ENCODE measurements at places on chromosomes 1 and 21.

DNA sequence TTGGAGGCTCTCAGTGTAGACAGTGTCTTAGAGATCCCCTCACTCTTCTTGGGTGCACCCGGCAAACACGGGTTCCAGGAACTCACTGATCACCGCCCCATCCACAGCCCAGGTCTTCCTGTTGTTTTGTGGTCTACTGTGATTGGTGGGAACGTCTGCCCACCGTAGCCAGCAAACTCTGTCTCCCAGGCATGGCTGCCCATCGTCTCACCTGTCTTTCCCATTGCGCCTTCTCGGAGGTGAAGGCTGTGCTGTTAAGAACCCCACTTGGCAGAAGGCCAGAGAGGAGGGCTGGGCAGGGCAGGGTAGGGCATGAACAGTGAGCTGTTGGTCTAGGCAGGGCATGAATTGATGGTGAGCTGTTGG lies 14.1 kb upstream of the KCNA2 start:
- DNase-seq: no peak

DNA sequence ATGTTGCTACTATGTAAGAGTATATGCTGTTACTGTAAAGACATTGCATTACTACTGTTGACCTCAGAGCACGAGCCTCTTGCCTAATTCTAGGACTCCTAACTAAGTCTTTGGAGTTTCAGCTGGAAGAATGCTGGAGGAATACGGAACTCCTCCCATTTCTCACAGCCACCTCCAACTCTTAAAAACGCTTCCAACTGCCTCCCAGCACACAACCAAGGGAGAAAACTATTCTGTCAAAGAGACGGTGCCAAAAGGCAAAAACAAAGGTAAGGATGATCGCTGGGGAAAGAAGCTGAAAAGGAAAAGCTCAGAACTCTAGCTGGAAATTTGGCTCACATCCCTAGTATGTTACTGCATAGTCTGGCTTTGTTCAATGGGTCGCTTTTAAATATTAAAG lies at the start of gene FMO2:
TSS of gene FMO2 (plus strand) at position 210 of the 400 bp plus-strand sequence. CDS start 414 bp downstream, outside the sequence.
- DNase-seq: no peak

- no peak for DNase-seq
Observed at GRCh38 chr21:42883921-42884320, 4.6 kb upstream of the WDR4 start.

DNA sequence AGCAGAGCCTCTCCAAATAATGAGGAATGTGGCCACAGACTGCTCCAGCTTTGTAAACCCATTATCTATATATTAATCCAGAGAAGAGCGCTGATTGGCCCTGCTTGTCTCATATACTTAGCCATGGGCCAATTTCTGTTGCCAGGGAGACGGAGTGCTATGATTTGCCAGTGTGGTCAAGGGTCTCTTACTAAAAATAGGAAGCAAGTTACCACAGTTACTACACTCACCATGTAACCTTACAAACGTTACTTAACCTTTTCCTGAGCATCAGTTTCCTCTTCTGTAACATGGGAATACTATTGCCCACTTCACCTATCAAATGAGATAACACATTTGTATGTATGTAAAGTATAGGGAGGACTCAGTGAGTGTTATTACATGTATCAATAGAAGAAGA lies 7.7 kb upstream of the S100A2 start:
- no peak for DNase-seq

GRCh38 chr1:161483361-161483760 lies 21.9 kb upstream of the FCGR2A start:
- no peak for DNase-seq

GRCh38 chr21:34795548-34796180 lies 126.9 kb downstream of the CLIC6 start:
- DNase-seq: peak; percentile 46

DNA sequence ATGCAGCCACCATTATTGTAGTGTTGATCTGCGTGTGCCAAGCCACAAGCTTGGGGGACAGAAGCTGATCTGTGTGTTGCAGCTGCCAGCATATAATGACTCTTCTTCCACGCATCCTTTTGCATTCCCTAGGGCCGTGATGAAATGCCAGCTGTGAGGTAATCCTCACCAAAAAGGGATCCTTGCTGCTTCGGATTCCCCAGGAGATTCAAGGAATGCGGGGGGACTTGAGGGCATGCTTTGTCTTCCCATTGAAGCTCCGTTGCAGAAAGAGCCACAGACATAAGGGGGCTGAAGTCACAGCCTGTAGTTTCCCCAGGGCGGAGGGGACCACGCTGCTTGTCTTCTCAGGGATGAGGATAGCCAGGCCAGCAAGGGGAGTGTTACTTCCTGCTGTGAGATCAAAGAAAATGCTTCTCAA lies 281.6 kb upstream of the FMN2 start:
- DNase-seq: peak; percentile 88

DNA sequence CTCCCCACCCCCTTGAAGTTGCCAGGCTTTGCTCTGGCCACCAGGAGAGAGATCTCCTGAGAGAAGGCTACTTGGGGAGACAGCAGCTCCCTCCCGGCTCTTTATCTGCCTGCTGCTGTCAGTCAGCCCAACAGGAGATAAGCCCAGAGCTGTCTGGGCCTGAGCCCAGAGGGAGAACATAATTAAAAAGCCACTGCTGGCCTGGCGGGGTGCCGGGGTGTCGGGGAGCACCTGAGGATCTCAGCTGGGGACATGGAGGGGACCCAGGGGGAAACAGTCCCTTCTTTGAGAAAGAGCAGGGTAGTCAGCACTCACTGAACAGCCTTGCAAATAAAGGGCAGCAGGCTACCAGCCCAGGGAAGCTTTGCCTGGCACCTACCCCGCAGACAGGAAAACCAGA lies 17.9 kb downstream of the VWA5B1 start:
- DNase-seq: no peak

DNA sequence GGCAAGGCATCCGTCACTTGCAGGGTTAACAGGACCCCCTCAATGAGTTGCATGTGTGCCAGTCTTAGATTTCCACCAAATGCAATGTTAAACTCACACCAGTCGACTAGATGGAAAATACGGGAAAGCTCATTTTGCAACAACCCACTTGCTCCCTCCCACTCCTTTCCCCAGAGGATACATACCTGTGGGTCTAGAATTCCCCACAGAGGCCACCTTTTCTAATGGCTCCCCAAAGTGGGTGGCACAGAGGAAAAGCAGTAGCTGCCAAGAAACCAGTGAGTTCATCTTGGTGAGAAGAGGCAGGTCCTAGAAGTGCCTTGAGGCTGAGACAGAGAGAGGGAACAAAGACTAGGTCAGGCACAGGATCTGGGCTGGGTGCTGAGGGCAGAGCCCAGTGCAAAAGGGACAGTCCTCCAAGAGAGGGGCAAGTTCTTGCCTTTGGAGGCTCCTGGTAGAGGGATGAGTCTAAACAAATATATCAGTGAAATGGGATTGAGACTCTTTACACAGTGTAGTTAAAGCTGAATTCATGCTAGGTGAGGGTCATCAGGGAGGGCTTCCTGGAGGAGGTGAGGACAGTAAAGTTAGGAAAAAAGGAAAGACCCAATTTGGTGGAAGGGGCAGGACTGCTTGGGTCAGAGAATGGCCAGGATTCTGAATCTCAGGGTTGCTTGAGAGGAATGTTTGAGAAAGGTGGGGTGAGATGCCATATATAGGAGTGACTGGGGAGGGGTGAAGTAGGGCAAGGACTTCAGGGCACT lies 3.5 kb downstream of the KISS1 start:
- DNase-seq: no peak

GRCh38 chr1:78620666-78621065 lies 418 bp downstream of the IFI44L start:
- DNase-seq: no peak

- DNase-seq: peak; percentile 87
Observed at GRCh38 chr1:40014812-40015594, 25.5 kb upstream of the CAP1 start.

DNA sequence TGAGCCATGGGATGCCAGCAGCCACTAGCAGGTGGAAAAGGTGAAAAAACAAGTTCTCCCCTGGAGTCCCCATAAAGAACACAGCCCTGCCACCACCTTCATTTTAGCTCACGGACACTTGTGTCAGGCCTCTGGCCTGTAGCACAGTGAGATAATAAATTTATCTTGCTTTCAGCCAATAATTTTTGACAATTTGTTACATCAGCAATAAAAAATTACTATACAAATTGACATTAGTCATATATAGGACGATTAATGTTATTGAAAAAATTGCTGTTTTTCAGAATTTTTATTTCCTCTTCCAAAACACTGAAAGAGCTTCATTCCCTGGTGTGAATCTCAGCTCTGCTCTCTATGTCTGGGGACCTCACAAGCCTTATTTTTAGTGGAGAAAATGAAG lies 152.9 kb upstream of the ETV3 start:
- no peak for DNase-seq

- DNase-seq: no peak
Observed at GRCh38 chr1:220420726-220421125, 107.2 kb upstream of the MARK1 start.

- no peak for DNase-seq
Observed at GRCh38 chr1:221725735-221726672, 15.9 kb downstream of the DUSP10 start.

DNA sequence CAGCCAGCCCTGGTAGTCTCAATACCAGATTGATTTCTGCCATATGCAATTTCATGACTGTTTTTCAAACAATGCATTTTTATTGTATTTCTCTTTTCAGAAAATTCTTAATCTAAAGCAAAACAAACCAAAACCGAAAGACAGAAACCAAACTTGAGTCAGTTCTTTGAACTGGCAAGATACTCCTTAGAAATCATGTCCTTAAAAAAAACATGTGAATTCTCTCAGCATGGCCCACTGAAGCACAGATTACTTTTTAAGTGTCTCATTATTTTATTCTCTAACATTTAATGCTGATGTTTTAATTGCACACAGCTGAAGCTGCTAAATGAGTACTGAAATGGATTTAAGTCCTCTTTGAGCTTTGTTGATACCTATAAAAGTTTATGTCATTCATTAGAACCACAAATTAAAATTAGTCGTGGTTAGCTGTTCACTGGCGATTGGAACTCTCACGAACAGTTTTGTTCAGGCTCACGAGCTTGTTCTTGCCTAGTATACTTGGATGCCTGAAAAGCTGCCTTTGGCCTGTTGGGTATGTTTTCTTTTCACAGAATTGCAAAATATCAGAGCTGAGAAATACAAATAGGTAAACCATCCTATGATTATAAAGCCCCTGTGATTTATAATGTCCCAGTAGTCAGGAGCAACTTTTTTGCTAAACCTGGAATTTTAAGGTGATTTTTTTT lies 87.5 kb downstream of the CAMTA1 start:
- DNase-seq: peak; percentile 19

GRCh38 chr1:78053498-78053897 lies 7.7 kb downstream of the GIPC2 start:
- no peak for DNase-seq

DNA sequence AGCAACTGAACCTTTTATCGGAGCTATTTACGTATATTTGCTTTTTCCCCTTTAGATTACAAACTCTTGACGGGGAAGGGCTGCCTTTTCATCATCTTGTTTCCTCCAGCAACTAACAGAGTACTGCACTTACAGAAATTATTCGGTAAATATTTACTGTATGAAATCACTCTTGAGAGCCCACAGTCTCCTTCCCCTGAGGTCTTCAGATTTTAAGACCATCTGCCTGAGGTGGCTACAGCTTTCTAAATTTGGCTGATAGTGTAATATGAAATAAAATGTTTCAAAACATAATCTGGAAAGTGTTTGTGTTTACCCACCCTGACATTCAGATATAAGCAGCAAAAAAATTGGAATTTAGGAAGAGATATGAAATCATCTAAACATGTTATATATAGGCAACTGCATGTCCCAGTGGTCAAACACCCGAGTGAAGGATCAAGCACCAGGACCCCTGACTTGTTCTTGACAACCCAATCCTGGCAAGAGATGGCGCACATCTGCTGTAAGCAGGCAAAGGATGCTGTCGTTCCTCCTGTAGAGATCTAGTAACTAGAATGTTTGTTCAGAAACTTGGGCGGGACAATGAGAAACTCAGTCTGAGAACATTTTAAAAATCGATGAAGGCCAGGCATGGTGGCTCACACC lies 60.9 kb downstream of the SIPA1L2 start:
- no peak for DNase-seq
